ENCODE measurements at places on chromosomes 4 and X.

DNA sequence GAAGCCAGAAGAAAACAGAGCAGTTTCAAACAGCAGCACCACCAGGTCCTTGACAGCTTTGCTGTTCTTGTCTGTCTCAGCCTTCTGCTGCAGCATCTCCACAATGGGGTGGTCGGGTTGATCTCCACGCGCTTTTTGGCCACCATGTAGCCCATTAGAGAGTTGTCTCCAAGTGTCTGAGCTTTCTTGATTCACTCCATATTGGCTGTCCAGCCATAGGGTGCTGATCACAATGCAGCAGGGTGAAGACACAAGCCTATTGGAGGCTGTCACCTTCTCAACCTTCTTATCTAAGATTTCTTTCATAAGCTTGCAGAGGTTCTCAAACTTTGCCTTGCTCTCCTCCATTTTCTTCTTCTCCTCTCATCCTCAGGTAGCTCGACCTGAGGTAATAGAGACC lies 175.4 kb upstream of the S100G start:
- no peaks in the 10 kb centered on the region for H3K27me3 ChIP-seq
- no peaks in the 10 kb centered on the region for H3K36me3 ChIP-seq

DNA sequence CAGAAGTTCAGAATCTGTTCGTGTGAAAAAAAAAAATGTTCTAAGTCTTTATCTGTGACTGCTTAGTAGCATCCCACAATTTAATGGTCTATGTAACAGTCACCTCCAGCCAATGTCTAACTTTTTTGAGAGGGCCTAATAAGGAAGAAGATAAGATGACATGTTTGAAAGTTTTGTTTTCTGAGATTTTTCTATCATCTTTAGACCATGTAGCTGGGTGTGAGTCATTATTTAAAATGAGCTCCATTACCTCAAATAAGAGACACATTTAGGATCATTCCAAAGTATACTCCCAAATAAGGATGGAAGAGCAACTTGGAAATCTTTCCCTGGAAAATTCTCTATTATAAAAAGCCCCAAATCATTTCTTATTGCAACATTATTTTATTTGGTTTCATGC lies 28.2 kb upstream of the MCF2 start:
- H3K4me3 ChIP-seq: no peak overlapping the region
- no peaks in the 10 kb centered on the region for H3K36me3 ChIP-seq
- H3K27me3 ChIP-seq: no peaks in the 10 kb centered on the region
- H3K4me1 ChIP-seq: peaks cover 20% of the 10 kb centered on the region
- H3K27ac ChIP-seq: no peak overlapping the region
- DNase-seq: no peak

GRCh38 chrX:68261060-68261672 lies 172.1 kb downstream of the OPHN1 start:
- DNase-seq: no peak
- no peak overlapping the region for H3K27ac ChIP-seq
- no peak overlapping the region for H3K4me3 ChIP-seq

DNA sequence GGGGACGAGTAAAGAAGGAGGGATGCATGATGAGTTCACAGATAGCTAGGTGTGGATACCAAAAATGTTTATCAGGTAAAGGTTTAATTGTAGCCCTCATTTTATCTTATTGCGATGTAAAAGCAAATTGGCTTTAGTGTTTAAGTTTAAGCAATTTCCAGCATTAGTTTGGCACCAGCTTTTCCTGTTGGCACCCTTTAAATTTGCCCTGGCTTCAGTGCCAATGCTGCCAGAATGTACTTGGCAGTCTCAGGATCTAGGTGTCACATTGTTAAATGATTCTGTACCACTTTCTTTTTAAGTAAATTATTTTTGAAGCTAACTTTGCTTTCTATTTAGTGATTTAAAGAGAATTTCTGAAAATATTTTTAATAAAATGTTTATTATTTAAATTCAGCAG lies 681.8 kb downstream of the PCDH18 start:
- H3K36me3 ChIP-seq: no peaks in the 10 kb centered on the region
- H3K27me3 ChIP-seq: no peaks in the 10 kb centered on the region
- no peak overlapping the region for H3K4me3 ChIP-seq
- DNase-seq: no peak
- H3K27ac ChIP-seq: no peak overlapping the region

- DNase-seq: peak; percentile 57
- no peaks in the 10 kb centered on the region for H3K36me3 ChIP-seq
- H3K4me1 ChIP-seq: peaks cover 22% of the 10 kb centered on the region
- no peaks in the 10 kb centered on the region for H3K27me3 ChIP-seq
- no peak overlapping the region for H3K4me3 ChIP-seq
These were observed 27.6 kb downstream of the CLNK start for GRCh38 chr4:10656988-10657387.

DNA sequence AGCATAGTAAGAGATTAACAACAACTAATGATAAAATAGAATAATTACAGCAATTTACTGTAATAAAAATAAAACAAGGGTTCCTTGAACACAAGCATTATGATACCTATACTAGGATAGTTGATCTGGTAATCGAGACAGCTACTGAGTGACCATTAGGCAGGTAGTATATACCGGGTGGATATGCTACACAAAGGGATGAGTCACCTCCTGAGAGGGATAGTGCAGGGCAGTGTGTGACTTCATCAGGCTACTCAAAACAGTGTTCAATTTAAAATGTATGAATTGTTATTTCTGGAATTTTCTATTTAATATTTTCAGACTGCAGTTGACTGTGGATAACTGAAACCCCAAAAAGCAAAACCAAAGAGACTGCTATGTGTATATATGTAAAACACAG lies 9.7 kb upstream of the ANTXR2 start:
- no peak for DNase-seq
- H3K4me1 ChIP-seq: peaks cover 7% of the 10 kb centered on the region
- no peak overlapping the region for H3K4me3 ChIP-seq
- H3K27me3 ChIP-seq: no peaks in the 10 kb centered on the region

DNA sequence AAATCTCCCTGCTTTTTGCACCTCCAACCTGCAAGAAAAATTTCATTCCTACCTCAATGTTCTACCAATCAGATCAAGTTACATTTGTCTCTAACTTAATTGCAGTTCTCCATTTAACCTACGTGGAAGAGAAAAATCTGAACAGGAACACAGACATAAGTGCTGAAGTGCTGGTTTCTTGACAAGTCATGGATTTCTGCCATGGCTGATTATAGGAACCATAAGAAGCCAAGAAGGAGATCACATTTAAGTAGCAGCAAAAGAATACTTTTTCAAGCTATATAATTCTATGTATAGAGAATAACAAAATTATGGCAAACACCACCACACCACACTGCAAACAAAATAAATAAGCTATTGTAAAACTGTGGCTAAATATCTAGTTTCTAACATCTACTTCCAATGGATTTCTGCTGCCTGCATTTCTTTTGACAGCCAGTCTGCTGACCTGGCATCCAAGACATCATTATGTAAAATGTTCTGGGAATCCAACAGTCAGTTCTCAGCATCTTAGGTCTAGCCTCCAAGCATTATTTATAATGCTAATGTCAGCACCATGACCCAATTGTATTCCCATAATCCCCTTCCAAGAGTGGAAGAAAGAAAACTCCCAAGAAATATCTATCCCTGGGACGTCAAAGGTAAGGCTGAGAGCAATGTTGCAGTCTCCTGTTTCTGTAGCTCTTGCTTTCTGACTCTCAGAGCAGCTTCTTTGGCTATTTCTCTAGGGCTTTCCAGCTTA lies 50.8 kb upstream of the GAB1 start:
- no peaks in the 10 kb centered on the region for H3K4me1 ChIP-seq
- H3K27me3 ChIP-seq: no peaks in the 10 kb centered on the region
- no peak for DNase-seq

DNA sequence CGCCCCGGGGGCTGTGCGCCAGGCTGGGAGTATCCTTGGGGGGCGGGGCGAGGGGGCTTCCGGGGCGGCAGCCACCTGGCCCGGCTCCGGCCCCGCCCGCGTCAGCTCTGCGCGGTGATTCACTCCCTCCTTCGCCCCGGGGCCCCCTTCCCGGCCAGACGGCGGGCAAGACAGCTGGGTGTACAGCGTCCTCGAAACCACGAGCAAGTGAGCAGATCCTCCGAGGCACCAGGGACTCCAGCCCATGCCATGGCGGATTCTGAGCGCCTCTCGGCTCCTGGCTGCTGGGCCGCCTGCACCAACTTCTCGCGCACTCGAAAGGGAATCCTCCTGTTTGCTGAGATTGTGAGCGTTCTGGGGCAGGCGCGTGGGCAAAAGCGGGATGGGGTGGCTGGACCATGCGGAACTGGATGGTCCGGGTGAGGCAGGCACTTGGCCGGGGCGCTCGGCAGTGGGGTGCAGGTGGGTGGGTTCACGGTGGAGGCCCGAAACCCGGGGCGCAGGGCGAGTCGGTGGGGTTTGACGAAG lies at the start of gene PLP2:
Gene PLP2 (plus strand): TSS at position 147 of the 528 bp plus-strand sequence. CDS start 103 bp downstream, at position 250.
- no peaks in the 10 kb centered on the region for H3K27me3 ChIP-seq
- H3K27ac ChIP-seq: peak within 1 kb of the TSS; percentile 64
- no peaks in the 10 kb centered on the region for H3K36me3 ChIP-seq
- H3K4me1 ChIP-seq: peaks cover 22% of the 10 kb centered on the region
- peak; percentile 31 for DNase-seq

GRCh38 chr4:187128222-187128621 lies 404.6 kb upstream of the FAT1 start:
- no peak overlapping the region for H3K27ac ChIP-seq
- DNase-seq: no peak
- no peaks in the 10 kb centered on the region for H3K36me3 ChIP-seq
- H3K27me3 ChIP-seq: no peaks in the 10 kb centered on the region

DNA sequence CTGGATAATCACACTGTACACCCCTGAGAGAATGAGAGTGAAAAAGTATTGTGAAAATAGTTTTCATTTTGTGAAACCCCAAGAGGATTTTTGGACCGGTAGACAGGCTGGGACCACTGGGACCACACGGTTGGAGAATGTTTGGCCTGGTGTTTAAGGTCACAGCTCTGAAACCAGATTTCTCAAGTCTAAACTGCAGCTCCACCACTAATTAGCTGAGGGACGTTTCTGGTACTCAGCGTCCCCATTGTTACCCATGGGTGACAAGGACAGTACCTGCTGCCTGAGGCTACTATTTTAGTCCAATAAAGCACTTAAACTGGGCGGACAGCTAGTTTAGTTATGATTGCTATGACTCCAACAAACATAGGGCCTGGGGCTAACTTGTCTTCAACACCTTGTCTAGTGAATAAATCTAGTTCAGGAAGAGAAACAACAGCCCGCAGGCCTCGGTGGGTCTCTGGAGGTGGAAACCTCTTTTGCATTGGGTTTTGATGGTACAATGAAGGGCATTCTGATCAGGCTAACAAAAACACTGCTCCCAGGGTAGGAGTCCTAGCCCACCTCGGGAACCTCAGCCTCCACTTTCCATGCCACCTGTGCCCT lies 509 bp upstream of the USP11 start:
- no peaks in the 10 kb centered on the region for H3K27me3 ChIP-seq
- peaks cover 3% of the 10 kb centered on the region for H3K4me1 ChIP-seq
- no peak overlapping the region for H3K4me3 ChIP-seq

DNA sequence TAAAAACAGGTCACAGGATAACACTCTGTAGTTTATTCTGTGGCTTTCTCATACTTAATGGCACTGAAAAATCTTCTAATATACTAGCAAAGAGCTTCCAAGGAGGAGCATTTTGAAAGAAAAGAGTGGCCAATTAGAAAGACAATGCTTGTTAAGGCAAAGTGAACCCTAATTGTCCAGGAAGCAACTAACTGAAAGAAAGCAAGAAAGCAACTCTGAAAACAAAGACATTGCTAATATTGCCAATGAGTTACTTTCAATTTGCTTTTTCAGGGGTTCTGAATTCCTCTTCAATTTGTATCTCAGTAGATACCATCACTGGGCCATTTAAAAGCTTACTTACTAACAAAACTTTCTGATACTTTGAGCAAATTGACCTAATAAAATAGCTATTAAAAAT lies 78.5 kb upstream of the MTNR1A start:
- H3K36me3 ChIP-seq: no peaks in the 10 kb centered on the region
- no peaks in the 10 kb centered on the region for H3K27me3 ChIP-seq
- no peak overlapping the region for H3K27ac ChIP-seq
- no peak for DNase-seq

- no peak overlapping the region for H3K4me3 ChIP-seq
- DNase-seq: no peak
- H3K4me1 ChIP-seq: no peaks in the 10 kb centered on the region
- peaks cover 4% of the 10 kb centered on the region for H3K27me3 ChIP-seq
- no peaks in the 10 kb centered on the region for H3K36me3 ChIP-seq
These were observed 11.0 kb upstream of the PDLIM3 start for GRCh38 chr4:185546335-185546734.

DNA sequence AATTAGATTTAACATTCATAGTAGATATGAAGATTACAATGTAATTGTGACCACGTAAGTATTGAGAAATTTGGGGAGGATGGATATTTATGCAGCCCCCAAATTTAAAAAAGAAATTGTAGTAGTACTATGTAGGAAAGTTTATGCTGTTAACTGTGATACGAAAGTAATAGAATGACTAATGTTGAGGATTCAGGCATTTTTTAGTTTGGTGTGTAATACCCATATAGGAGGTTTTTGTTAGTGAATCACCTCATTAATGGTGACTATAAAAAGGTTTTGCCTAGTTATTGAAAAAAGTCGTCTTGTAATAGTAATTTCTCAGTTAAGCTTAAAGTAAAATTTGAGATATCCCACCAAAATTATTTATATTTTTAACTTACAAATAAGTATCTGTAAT lies 67.2 kb downstream of the SMARCAD1 start:
- H3K27me3 ChIP-seq: no peaks in the 10 kb centered on the region
- H3K36me3 ChIP-seq: peaks cover 10% of the 10 kb centered on the region
- DNase-seq: no peak
- no peak overlapping the region for H3K27ac ChIP-seq
- no peaks in the 10 kb centered on the region for H3K4me1 ChIP-seq
- H3K4me3 ChIP-seq: no peak overlapping the region

- peak; percentile 75 for DNase-seq
- H3K4me3 ChIP-seq: peak overlapping the region; percentile 36
- no peaks in the 10 kb centered on the region for H3K36me3 ChIP-seq
- H3K27me3 ChIP-seq: no peaks in the 10 kb centered on the region
- peaks cover 20% of the 10 kb centered on the region for H3K4me1 ChIP-seq
- H3K27ac ChIP-seq: peak overlapping the region; percentile 78
These were observed 754 bp upstream of the KLF3 start for GRCh38 chr4:38663090-38663800.

- H3K36me3 ChIP-seq: no peaks in the 10 kb centered on the region
- DNase-seq: no peak
- H3K4me3 ChIP-seq: no peak overlapping the region
- H3K27ac ChIP-seq: no peak overlapping the region
- no peaks in the 10 kb centered on the region for H3K4me1 ChIP-seq
These were observed 29.0 kb upstream of the UBE2K start for GRCh38 chr4:39668887-39669286.
